ENCODE measurements at places on chromosomes 5 and 9. TPM values are rescaled to one million over a fixed set of nuclear protein-coding genes. Genes with fewer than 3 reads are reported as not detected.

GRCh38 chr5:105696440-105696839, 1974.3 kb downstream of the EFNA5 start:
- DNase-seq: no peak

GRCh38 chr5:90171466-90171865, 238.1 kb downstream of the CETN3 start:
- DNase-seq: no peak

DNA sequence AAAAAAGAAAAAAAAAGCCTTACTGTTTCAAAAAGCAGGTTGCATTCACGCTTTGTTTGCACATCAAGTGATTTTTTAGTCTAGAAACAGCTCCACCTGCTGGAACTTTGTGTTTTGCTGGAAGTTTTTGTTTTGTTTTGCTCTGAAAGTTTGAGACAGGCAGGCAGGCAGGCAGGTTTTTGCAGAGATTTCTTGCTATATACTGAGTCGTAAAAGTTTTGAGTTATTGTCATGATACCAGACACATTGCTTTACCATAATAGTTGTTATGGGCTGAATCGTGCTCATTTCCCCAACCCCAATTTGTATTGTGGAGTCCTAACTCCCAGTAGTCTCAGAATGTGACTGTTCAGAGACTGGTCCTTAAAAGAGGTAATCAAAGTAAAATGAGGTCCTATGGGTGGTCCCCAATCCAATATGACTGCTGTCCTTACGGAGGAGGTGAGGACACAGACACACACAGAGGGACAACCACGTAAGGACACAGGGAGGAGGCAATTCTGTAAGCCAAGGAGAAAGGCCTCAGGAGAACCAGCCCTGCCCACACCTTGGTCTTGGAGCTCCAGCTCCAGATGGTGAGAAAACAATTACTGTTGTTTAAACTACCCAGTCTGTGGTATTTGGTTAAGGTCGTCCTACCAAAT, 20.9 kb downstream of the OR2Y1 start:
- DNase-seq: no peak

- DNase-seq: no peak
These were observed 4.9 kb upstream of the LHX2 start for GRCh38 chr9:124006448-124007361.

DNA sequence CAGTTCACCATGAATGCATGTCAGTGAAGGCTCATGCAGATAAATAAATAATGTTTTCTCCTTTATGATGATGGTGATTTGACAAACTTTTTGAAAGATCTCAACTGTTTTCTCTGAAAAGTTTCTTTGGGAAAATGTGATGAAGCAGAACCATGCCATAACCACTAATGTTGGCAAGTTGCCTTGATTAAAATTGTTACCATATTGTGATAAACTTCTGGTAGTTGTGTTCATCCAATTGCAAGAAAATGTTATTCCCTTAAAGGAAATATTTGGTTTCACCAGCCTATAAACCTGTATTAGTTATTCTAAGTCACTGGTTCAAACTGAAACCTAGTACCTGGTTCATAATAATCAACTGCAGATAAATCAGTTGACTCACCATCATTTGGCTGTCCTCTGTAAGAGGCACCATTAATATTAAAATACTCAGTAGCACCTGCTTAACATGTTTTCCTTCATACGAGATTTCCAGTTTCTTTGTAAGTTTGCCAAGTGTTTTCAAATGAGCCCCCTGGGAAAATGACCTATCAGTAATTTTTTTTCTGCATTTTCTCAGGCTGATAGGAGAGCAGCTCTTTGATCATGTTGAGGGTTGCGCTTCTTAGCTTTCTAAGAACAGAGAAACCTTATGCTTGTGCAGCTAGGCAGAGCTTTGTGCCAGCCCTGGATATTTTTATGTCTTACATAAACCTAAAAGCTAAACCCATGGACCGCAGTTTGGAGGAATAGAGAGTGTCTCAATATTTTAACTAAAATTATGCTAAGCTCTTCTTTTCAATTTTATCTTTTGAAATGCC, 88.0 kb downstream of the LURAP1L start:
- DNase-seq: no peak

- DNase-seq: no peak
These were observed 56.0 kb downstream of the PSD2 start for GRCh38 chr5:139851558-139851957.

DNA sequence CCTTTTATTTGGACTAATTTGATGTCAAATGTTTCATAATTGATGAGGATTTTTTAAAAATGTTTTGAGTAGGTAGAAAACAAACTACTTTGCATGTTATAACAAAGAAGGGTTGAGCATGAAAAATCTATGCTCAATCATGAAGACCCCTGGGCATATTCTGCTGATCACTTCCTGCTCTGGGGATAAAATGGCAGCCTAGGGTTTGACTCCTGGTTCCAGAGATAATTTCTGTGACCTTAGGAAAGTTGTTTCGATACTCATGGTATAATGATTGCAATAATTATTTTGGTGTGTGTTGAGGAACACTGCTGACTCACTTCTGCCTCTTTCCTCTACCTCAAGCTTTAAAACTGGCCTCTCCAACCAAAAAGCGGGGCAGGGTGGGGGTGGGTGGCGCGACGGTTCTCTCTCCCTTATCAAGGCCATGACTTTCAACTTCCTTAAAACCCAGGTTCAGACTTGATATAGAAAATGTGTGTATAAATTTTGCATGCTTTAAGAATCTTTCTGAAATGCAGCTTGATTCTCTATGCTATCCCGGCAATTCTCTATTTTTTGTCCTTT, 6.0 kb upstream of the PIP5K1B start:
- no peak for DNase-seq

GRCh38 chr9:93968451-93969327, 13.5 kb upstream of the BARX1 start:
- no peak for DNase-seq

GRCh38 chr9:92618633-92619225, 51.2 kb downstream of the IPPK start:
- peak; percentile 15 for DNase-seq

DNA sequence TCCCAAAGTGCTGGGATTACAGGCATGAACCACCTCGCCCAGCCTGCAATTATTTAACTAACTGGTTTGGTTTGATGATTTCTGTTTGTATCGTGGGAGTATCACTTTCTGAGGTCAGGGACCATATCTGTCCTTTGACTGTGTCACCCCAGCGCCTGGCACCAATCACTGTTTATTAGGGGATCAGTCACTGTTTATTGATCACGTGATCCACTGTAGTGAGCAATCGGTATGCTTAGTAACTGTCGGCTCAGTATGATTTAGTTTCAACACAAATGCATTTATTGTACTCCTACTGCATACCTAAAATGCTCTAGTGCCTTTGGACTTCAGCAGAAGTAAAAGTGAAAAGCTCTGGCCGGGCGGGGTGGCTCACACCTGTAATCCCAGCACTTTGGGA, 54.8 kb downstream of the COL5A1 start:
- DNase-seq: no peak

Gene LVRN
- 0.19 TPM for total RNA-seq

Gene PITX1
- 6.3 TPM for total RNA-seq

Gene ZCCHC10
- 23.1 TPM for total RNA-seq

Gene CARD9
- total RNA-seq: 2.6 TPM

Gene INSL4
- 0.29 TPM for total RNA-seq

Gene ELL2
- total RNA-seq: 33.9 TPM

Gene RUSC2
- 6.3 TPM for total RNA-seq
